ENCODE measurements at places on chromosomes 11 and 22.
A peak's percentile ranks its signal among the peaks of the same experiment; 100 is the strongest.

DNA sequence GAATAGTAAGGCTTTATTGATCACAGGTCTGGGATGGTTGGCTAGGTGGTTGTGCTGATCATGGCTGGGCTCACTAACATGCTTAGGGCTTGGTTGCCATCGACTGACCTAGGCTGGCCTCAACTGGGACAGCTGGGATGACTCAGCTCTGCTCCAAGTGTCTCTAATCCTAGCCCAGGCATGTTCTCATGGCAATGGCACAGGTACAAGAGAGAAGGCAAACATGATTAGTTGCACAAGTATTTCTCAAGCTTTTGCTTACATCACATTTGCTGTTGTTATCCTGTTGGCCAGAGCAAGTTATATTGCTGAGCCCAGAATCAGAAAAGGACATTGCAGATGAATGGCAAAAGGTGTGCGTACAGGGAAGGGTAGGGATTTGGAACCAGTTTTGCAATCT, 68.5 kb upstream of the SLC35C1 start:
- DNase-seq = peak; percentile 28

DNA sequence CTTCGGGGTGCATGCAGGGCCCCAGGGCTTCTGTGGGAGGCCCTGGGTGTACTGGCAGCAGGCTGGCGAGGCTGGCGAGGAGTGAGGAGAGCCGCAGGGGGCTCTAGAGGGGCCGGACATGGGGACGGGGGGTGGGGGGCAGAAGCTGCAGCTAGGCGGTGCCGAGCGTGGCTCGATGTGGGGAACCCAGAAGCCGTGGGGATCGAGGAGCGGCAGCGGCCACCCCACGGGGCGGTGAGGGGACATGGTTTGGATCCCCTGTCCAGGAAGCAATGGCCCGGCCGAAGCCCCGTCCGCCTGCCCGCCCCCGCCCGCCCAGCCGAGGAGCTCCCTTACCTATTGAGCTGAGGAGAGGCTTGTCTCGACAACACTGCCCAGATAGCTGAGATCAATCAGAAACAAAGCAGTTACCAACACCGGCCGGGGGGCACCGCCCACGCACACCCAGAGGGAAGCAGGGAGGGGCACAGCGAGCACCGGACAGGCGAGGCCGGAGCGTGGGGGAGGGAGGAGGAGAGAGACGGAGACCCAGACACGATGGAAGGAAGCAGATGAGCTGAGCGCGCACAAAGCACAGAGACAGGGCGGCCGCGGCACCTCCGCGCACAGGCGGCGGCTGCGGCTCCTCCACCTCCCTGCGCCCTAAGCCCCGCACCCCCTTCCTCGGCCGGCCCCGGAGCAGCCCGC, 38.7 kb downstream of the IGSF9B start:
- DNase-seq = no peak

DNA sequence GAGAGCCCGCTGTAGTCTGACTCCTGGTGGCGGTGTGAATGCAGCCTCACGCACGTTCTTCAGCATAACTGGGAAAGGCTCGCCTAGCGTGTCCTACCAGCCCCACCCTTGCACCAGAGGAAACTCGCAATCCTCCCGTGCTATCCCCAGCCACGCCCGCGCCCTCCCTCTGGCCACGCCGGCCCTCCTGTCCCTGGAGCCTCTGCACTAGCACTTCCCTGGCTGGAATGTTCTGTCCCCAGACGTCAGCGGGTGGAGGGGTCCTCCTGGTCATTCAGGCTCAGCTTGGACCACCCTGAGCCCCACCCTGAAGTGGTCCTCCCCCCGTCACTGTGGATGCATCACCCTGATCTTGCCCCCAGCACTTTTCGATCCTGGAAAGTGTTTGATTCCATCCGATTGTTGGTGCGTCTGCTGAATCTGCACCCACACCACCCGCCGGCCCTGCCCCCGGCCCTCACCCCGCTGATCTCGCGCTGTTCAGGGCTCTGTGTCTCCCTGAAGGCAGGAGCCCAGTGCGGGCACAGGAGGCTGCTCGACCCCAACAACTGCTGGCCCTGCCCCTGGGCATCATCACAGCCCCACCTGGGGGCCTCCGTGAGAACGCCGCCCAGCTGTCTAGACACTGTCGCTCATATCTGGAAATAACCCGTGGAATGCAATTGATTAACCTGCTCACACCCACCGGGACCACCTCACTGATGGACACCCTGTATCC, 437.0 kb downstream of the TBC1D22A start:
- peak; percentile 9 for DNase-seq

- DNase-seq = no peak
Measured at GRCh38 chr11:91922846-91923245, 301.8 kb upstream of the FAT3 start.

DNA sequence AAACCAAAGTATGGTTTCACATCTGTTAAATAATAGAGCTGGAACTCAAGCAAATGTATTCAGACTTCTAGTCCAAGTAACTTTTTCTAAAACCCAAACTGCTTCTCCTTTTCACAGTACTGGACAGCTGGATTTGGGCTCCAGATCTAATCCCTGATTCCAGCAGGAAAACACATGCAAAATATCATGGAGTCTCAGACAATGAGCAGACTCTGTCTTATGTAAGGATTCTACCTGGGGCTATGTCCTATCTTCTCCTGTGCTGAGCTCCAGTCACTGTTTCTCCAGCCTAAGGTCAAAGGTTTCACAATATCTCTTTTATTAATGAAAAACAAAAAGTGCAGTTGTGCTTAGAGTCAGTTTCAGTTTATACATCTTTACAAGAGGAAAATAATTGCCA, 83.2 kb upstream of the EED start:
- DNase-seq = no peak

DNA sequence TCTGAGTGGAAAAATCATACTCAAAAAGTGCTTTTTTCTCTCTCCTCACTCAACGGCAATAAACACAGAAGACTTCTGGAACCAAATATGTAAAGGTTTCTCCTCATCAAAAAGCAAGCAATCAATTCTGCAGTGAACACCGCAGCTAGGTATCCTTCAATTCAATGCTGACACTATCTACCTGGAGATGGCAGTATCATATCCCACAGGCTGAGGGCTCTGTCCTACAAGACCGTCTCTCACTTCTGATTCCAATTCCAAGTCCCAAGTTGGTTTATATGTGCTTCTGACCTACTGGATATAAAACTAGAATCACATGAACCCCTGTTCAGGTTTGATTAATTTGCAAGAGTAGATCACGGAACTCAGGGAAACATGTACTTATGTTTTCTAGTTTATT, 59.7 kb upstream of the LUZP2 start:
- DNase-seq = no peak

Measured in AG20443 (cell line).